ENCODE measurements at places on chromosomes 7 and 10. TPM values are rescaled to one million over a fixed set of nuclear protein-coding genes. Genes with fewer than 3 reads are reported as not detected.

SUN3 gene
- total RNA-seq = not detected

GRCh38 chr7:134943785-134944400 is 42.4 kb upstream of the AGBL3 start:
- H3K27ac ChIP-seq = no peak overlapping the region
- no peak overlapping the region for H3K4me3 ChIP-seq
- no peaks in the 10 kb centered on the region for H3K36me3 ChIP-seq
- no peaks in the 10 kb centered on the region for H3K27me3 ChIP-seq
- no peaks in the 10 kb centered on the region for H3K4me1 ChIP-seq

GRCh38 chr10:80553436-80553835 is 15.7 kb downstream of the SH2D4B start:
- H3K27me3 ChIP-seq = no peaks in the 10 kb centered on the region
- H3K36me3 ChIP-seq = no peaks in the 10 kb centered on the region
- no peak overlapping the region for H3K4me3 ChIP-seq
- no peaks in the 10 kb centered on the region for H3K4me1 ChIP-seq

- H3K36me3 ChIP-seq = peaks cover 6% of the 10 kb centered on the region
- peak overlapping the region; percentile 98 for H3K27ac ChIP-seq
- DNase-seq = no peak
- H3K27me3 ChIP-seq = no peaks in the 10 kb centered on the region
Measured at GRCh38 chr10:124650820-124651401, 93.3 kb downstream of the FAM53B start.

GRCh38 chr7:110974441-110974840 is 116.5 kb upstream of the LRRN3 start:
- H3K27ac ChIP-seq = no peak overlapping the region
- no peaks in the 10 kb centered on the region for H3K4me1 ChIP-seq
- no peak for DNase-seq
- no peaks in the 10 kb centered on the region for H3K27me3 ChIP-seq

DNA sequence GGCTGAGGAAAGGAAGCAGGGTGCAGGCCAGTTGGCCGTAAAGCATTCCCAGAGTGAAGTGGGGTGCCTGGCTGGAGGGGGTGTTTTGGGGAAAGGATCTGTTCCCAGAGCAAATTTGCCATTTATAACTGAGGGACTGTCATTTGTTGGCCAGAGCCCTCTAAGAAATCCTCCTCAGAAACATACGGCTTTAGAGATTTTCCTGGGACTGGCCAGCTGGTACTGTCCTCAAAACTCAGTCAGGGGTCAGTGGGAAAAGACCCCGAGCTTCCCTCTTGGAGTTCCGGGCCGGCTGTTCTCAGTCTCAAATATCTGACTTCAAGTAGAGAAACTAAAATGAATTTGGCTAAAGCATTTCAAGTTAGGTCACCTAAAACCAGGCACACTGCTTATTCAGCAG is 55.9 kb downstream of the ETV1 start:
- no peak for DNase-seq
- no peak overlapping the region for H3K27ac ChIP-seq

Data from left lung (tissue), 14 donors.